ENCODE measurements at places on chromosomes 11 and 22. TPM values are rescaled to one million over a fixed set of nuclear protein-coding genes. Genes with fewer than 3 reads are reported as not detected.
A peak's percentile ranks its signal among the peaks of the same experiment; 100 is the strongest.

NFAM1 gene
- polyA plus RNA-seq = not detected

DNA sequence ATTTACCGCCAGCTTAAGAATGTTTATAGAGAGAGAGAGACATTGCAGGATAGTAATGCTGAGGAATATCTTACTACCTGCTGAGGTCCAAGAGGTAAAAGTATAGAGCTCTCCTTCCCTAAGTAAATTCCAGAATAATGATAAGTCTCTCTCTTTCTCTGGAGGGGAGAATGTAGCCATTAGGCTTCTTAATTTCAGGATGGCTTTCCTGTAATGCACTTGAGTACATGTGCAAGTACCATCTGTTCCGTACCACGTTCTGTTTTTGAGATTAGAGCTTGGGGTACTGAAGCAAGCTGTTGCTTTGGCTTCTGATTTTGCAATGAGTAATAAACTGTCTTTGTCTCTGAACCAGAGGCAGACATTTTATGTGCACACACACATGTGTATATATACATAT is 1314.0 kb downstream of the JRKL start:
- DNase-seq = no peak

- peak; percentile 9 for DNase-seq
These were observed 43.4 kb upstream of the SC5D start for GRCh38 chr11:121249039-121249663.

OLFML1 gene
- polyA plus RNA-seq = not detected

Measured in A549 (cell line).